GM19239 (cell line): ENCODE measurements at places on chromosomes 13 and 19.
A peak's percentile ranks its signal among the peaks of the same experiment; 100 is the strongest.

- no peak for DNase-seq
These were observed 4.0 kb upstream of the HOOK2 start for GRCh38 chr19:12779162-12779993.

DNA sequence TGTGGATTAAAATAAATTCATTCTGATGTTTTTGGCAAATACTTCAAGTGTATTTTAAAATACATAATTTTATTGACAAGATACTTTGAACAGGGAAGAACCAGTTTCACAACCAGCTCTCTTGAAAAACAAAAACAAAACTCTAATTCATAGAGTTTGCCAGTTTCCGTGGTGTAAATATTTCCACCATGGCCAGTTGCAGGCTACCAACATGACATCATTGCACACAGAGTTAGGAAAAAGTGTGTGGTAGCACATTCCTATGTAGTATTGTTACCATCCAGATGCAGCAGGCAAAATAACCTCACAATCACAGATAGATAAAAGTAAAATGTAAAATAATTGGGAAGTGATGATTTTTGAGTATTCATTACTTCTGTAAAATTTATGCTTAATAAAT, 7.7 kb upstream of the RNF113B start:
- DNase-seq, result no peak

- DNase-seq, result no peak
These were observed 18.5 kb upstream of the ATP11A start for GRCh38 chr13:112671359-112671758.

GRCh38 chr13:29523199-29523961, 72.1 kb downstream of the SLC7A1 start:
- DNase-seq, result no peak

DNA sequence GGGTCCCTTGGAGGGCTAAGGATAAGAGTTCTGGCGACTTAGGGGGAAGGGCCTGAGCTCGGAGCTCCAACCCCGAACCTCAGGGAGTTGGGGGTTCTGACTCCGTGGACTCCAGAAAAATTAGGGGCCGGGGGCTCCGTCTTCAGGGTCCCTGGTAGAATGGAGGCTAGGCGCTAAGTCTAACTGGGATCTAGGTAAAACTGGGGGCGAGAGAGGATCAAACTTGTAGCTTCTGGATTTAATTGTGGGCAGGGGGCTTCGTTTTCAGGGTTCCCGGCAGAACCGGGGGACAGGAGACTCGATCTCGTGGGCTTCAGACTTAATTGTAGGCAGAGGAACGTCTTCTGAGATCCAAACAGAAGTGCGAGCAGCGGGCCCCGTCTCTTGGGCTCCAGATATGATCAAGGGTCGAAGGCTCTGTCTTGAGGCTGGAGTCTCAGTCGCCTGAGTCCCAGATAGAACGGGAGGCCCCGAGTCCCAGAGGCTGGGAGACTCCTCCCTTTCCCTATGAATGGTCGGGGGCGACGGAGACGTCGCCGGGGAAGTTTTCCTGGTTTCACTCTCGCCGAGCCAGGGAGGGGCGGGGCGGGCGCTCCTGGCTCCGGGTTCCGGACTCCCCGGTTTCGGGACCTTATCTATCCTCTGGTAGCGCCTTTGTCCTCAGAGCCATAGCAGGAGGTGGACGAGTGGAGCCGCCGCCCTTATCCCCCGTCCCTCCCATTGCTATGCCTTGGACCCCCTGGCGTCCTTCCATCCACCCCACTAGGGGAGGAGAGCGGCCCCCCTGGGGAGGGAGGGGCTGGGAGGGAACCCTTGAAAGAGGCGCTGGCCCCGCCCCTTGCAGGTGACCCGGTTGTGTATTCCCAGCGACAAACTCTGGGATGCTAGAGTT, 1.3 kb downstream of the NECTIN2 start:
- no peak for DNase-seq

GRCh38 chr13:19161308-19161707, 20.3 kb downstream of the TUBA3C start:
- no peak for DNase-seq

- DNase-seq, result no peak
These were observed 3.7 kb upstream of the FCER2 start for GRCh38 chr19:7705387-7706187.

- no peak for DNase-seq
These were observed 197.3 kb downstream of the LHFPL6 start for GRCh38 chr13:39405596-39406205.

DNA sequence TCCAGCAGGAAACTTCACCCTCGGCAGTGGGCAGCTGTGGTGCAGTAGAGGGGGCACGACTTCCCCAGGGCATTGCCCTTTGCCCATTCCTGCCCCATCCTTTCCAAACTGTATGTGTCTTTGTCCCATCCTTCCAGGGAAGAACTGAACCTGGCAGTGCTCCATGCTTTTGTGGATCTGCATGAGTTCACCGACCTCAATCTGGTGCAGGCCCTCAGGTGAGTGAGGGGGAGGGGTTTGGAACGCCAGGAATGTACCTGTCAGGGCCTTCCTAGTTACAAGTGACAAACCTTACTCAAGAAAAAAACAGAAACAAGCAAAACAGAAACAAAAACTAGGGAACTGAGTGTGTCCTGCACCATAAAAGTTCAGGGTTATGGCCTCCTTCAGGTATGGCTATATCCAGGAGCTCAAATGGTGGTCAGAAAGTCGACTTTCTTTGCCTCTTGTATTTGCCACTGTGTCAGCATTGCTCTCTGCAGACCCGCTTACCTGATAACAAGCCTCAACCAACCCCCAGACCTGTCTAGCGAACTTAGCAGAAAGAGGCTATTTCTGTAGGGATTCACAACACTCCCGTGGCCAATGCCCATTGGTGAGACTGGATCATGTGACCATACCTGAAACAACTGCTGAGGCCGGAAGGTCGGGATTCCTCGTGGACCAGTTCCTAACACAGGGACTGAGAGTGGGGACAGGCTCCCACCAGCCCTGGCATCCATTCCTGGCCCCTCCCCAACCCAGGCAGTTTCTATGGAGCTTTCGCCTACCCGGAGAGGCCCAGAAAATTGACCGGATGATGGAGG, 4.2 kb downstream of the CYTH2 start:
- DNase-seq, result no peak

- peak; percentile 44 for DNase-seq
These were observed 1.4 kb downstream of the PARP4 start for GRCh38 chr13:24511019-24511815.

DNA sequence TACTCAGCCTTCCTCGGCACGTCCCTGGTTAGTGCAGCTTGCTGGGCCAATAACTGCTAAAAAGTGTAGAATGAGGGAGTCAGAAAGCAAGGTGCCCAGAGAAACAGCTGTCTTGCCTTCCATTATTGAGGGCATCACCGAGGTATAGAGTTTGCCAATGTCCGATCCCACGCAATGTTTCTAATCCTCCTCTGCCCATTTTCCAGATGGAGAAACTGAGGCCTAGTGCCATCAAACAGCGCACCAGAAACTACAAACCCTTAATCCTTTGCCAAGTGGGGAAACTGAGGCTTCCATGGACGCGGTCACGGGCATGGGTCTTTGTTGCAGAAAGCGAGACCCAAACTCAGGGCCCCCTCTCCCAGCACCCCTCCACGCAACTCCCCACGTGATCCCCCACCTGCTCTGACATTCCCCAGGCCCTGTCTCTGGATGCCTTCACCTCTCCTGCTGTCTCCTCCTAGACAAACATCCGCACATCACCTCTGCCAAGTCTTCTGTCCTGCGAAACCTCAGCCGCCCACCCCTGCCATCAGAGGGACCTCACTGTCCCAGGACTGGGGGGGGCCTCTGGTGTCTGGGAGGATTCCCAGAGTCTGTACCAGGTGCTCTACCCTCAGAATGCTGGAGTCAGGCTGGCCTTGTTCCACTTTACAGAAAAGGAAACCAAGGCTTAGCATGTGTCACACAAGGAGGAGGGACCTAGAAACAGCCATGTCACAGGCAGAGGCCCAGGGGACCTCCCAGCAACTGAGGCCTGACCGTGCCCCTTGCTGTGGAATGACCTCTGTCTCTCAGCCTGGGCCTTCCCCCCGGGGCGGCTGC, 930 bp upstream of the PDE4C start:
- no peak for DNase-seq

DNA sequence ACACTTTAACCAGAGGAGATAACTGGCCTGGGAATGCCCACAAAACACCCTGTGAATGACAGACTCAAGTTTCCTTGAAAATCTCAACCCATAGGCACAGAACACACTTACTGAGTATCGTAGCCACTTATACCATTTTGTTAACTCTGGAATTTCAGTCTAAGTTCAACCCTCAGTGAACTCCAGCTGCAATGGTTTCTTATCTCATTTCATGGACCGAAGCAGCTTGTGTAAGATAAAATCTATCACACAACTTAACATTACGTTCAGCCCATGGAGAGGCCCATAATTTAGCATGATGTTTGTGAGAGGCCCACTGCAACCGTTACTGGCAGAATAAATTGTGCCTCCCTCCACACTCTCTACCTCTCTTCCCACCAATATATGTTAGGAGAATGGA, 323.0 kb downstream of the DNAJC15 start:
- no peak for DNase-seq

GRCh38 chr19:46903458-46903857, 42.7 kb downstream of the ARHGAP35 start:
- DNase-seq, result no peak

GRCh38 chr13:46662690-46663089, 109.7 kb downstream of the LRCH1 start:
- no peak for DNase-seq

- DNase-seq, result no peak
These were observed 2.1 kb downstream of the MAST1 start for GRCh38 chr19:12840091-12841079.

DNA sequence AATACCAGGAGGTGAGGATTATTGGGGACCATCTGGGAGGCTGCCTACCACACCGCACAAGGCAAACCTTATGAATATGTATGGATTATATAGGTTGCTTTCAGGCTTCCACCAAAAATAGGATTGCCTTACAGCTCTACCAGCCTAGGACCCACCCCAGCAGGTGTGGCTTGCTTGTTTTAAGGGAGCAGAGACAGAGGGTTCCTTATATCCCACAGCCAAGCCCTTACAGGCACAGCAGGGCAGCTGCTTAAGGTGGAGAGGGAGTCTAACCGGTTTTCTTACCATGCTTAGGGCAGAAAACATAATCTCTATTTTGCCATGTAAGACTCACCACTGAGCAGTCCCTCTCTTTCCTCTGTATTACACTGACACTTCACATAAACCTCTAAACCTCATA, 16.1 kb upstream of the TTYH1 start:
- DNase-seq, result no peak

GRCh38 chr19:6838062-6838655, 49.2 kb upstream of the ADGRE1 start:
- no peak for DNase-seq

DNA sequence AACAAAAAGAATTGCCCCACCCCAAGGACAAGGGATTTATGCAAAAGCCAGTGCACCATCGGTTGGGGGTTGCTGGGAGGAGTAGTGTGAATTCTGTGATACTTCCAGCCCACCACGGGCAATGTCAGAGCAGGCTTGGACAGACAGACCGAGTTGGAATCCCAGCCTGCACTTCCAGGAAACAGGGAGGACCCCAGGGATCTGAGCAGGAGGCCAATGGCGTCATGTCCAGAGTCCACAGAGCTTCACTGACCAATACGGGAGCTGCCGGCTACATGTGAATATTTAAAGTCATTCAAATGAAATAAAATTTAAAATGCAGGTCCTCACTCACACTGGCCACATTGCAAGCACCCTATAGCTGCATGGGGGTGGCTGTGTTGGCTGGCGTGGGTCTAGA, 10.9 kb downstream of the ZNRF4 start:
- no peak for DNase-seq

GRCh38 chr13:87042946-87043345, 628.2 kb upstream of the SLITRK5 start:
- DNase-seq, result no peak

- no peak for DNase-seq
These were observed 33.3 kb upstream of the SHFL start for GRCh38 chr19:10052602-10053360.

GRCh38 chr13:79519255-79519654, 38.3 kb downstream of the NDFIP2 start:
- DNase-seq, result no peak

- peak; percentile 59 for DNase-seq
These were observed 1.4 kb downstream of the CIC start for GRCh38 chr19:42270346-42271044.

GRCh38 chr19:1019980-1020867, 699 bp downstream of the TMEM259 start:
- no peak for DNase-seq

- DNase-seq, result no peak
These were observed 484.5 kb downstream of the LIG4 start for GRCh38 chr13:107730813-107731212.

DNA sequence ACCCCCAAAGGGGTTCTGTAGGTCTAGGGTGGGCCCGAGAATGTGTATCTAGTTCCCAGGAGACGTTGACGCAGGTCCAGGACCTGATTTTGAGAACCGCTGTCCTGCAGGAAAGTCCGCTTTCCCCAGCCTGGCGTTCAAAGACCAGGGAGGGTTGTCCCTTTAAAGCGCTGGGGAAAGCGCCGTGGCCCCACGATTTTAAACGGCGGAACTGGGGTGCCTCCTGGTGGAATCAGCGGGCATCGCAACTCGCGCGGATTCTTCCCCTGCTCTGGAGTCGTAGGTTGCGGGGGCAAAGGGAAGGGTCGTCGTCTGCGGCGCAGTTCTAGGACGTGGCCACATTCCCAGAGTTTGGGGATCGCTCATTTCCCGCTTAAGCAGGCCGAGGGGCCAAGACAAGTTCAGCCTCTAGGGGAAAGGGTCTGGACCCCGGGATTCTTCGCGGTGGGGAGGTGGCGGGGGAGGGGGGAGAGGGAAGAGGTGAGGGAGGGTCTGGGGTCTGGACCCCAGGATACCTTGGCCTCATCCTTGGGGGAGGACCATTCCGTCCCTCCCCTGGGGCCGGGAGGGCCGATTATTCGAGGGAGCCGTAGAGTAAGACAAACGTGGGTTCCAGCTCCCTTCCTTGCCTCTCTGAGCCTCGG, 7.7 kb downstream of the PNMA8B start:
- peak; percentile 83 for DNase-seq

DNA sequence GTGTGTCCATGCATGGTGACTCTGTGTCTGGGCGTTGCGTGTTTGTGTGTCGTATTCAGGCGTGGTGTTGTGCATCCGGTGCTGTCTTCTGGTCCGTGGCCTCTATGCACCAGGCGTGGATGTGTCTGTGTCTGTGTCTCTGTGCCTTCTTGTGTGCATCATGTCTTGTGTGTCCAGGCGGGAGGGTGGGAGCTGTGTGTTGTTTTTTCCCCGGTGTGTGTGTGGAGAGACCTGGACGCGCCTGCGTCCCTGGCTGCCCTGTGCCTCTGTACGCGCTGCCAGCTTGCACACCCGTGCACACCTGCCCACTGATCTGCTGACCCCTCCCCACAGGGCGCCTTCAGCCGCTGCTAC, 1.1 kb downstream of the PLK5 start:
- no peak for DNase-seq

GRCh38 chr19:11574689-11575088, 2.8 kb downstream of the ACP5 start:
- no peak for DNase-seq

- no peak for DNase-seq
These were observed 622 bp downstream of the RASA3 start for GRCh38 chr13:114131583-114132418.

- no peak for DNase-seq
These were observed 5.3 kb upstream of the GPR183 start for GRCh38 chr13:99312493-99312883.
